Stimulated activated effector memory CD8-positive, alpha-beta T cell treated with anti-CD3 and anti-CD28 coated beads, Interleukin-12 subunit alpha, Interleukin-12 subunit beta, amount 100 ng/mL, for 72 hours (primary cell): ENCODE measurements at places on chromosomes 1 and 21.
A peak's percentile ranks its signal among the peaks of the same experiment; 100 is the strongest.

DNA sequence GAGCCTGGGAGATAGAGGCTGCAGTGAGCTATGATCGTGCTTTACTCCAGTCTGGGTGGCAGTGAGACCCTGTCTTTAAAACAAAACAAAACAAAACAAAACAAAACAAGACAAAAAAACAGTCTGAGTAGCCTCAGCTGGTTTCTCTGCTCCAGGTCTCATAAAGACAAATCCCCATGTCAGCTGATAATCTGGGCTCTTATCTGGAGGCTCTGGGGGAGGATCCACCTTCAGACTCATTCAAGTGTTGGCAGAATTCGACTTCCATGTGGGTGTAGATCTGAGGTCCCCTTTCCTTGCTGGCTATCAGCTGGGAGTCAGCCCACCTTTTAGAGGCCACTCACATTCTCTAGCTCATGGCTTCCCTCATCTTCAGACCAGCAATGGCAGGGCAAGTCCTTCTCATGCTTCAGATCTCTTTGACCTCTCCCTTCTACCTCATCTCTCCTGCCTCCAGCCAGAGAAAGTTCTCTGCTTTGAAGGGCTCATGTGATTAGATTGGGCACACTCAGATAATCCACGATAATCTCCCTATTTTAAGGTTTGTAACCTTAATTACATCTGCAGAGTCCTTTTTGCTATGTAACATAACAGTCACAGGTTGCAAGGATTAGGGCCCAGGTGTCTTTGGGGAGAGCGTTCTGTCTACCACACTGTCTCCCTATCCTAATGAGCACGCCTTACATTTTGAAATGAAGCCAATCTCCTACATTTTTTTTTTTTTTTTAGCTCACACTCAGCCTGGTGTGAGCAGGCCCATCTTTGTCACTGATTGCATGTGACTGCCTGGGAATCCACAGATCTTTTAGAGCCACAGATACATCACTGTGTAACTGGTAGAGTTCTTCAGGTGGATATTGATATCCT, 7.5 kb upstream of the PYCR2 start:
- DNase-seq = no peak

- no peak for DNase-seq
Observed at GRCh38 chr21:27320868-27321267, 354.0 kb upstream of the ADAMTS5 start.

GRCh38 chr21:38790961-38791360, 14.8 kb upstream of the ETS2 start:
- no peak for DNase-seq

- DNase-seq = no peak
Observed at GRCh38 chr1:44832056-44832705, 10.9 kb downstream of the PTCH2 start.

- no peak for DNase-seq
Observed at GRCh38 chr1:19229828-19230325, 19.8 kb upstream of the UBR4 start.

DNA sequence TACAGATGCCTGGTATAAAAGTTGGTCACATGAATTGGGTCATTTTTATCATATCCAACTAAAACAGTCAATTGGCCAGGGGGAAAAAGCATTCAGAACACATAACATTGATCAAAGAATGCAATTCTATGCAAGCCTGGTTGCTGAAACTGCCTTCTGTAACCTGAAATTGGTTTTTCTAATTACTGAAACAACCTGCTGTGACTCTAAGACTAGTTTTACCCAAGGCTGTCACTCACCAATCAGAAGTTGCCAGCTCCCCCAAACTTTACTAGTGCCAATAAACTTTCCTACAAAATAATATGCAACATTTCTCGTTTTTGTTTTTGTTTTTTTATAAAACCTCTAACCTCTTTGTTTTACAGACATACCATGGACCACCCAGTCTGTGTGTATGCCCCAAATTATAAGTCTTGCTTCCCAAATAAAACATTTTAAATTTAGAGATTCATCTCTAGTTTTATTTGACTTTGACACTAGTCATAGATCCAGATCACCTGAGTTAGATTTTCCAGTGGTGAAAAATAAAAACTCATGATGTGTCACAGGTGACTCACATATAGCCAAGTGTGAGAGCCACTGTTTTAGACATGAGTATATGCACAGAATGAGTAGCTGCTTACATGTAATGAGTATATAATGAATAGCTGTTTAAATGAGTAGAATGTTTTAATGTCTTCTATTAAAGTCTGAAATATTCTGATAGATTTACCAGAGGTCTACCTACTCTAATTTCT, 64.2 kb upstream of the CR2 start:
- no peak for DNase-seq

- DNase-seq = no peak
Observed at GRCh38 chr1:151867321-151867720, 13.8 kb upstream of the THEM5 start.

DNA sequence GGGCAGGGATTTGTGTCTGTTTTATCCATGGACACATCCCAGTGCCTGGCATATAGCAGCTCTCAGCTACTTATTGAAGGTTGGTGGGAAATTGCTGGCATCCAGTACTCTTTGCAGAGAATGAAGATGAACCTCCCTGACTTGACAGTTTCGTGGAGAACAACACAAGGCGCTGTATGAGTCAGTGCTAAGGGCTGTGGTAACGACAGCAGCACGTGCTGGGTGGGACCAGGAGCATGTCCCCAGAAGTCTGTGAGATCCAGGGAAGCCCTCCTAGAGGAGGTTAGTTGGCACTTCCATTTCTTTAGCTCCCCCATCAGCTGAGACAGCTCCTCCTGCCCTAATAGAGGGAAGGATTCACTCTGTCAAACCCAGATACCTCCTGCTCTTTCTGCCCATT, 25.9 kb upstream of the IL19 start:
- DNase-seq = no peak

- no peak for DNase-seq
Observed at GRCh38 chr1:19067182-19067911, 110.9 kb upstream of the IFFO2 start.

- no peak for DNase-seq
Observed at GRCh38 chr1:180243517-180244221, 13.6 kb downstream of the LHX4 start.

DNA sequence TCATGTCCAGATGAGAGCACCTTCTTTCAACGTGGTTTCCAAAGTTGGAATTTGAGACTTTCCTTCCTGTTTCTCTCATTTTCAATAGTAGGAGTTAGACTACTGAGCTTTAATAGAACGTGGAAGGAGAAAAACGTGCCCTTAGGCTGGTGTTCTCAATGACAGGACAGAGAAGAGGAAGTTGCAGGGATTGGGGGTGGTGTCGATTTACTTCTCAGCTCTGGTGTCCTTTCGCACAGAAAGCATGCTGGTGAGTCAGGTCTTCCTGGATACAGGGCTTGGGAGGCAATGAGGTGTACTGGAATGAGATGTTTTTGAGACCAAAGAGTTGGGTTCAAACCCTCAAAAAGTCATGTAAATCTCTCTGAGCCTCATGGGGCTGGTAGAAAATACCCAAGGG, 67.1 kb downstream of the HIVEP3 start:
- DNase-seq = no peak

DNA sequence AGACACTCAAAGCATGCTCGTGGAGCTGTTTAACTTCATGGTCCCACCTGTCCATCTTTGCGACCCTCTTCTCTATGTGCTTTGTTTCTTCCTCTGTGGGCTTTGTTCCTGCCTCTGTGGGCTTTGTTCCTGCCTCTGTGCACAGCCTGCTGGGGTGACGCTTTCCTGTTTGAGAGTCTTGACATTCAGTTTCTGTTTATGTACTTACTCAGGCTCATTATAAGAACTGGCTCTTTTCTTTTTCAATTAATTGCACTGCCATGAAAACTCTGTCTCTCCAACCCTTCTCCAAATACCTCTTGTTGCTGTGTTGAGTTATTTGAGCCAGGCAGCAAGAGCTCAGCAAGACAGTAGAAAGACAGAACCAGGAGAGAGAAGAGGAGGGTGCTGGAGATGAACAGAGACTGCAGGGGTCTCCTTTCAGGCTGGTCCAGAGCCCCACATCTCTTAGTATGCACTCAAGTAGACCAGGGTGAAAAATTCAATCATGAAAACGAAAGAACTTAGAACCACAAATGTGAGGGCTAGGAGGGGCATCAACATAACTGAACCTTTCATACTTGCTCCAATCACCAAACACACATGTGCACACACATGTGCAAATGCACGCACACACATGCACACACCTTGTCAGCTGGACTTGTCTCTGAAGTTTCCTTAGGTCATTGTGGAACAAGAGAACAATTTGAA, 88.3 kb upstream of the SGIP1 start:
- peak; percentile 17 for DNase-seq

GRCh38 chr21:41195311-41195710, 27.4 kb downstream of the BACE2 start:
- DNase-seq = no peak

DNA sequence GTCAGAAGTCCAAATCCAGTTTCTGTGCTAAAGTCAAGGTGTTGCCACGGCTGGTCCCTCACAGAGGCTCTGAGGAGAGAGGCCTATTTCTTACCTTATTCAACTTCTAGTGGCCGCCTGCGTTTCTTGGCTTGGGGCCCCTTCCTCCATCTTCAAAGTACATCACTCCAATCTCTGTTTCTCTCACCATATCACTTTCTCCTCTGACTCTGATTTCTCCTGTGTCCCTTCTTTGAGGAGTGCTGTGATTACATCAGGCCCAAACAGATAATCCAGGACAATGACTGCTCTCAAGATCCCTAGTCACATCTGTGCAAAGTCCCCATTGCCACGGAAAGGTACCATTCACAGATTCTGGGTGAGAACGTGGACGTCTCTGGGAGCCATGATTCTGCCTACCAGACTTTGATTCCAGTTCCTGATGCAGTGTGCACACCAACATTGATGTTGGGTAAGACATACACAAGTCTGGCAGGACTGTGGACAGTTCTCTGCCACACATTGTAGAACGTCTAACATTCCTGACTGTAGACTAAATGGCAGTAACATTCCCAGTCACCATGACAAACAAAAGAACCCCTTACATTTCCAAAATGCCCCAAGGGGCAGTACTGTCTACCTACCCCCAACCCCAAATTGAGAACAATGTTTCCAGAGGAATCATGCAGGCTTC, 43.0 kb upstream of the ITPKB start:
- DNase-seq = no peak

DNA sequence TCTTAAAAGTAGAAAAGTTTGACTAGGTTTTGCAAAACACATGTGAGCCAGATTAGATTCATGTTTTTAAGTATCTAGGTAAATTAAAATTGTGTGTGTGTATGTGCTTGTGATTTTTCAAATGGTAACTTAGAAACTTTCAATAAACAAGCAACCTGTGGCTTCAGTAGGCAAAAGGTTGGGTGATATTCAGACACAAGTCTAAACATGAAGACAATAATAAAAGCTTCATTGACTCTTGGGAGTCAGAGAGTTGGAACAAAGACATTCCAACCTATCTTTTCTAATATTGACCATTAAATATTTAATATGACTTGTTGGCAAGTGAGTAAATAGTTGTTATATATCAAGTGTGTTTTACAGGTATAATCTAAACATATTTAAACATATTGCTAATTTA, 1049.6 kb upstream of the ADGRL4 start:
- DNase-seq = no peak

- DNase-seq = peak; percentile 92
Observed at GRCh38 chr21:37366482-37367316, at the start of gene DYRK1A. Gene DYRK1A (plus strand): TSS chr21:37366773. CDS start chr21:37420375, 53,602 bp downstream.

GRCh38 chr1:235923466-235924021, 56.8 kb upstream of the LYST start:
- no peak for DNase-seq

- no peak for DNase-seq
Observed at GRCh38 chr1:215005078-215005477, 77.5 kb upstream of the KCNK2 start.

GRCh38 chr1:245580651-245581050, 425.9 kb downstream of the KIF26B start:
- DNase-seq = no peak

GRCh38 chr1:30824736-30825429, 67.3 kb upstream of the LAPTM5 start:
- no peak for DNase-seq

GRCh38 chr1:176884286-176884685, 280.2 kb downstream of the ASTN1 start:
- no peak for DNase-seq

DNA sequence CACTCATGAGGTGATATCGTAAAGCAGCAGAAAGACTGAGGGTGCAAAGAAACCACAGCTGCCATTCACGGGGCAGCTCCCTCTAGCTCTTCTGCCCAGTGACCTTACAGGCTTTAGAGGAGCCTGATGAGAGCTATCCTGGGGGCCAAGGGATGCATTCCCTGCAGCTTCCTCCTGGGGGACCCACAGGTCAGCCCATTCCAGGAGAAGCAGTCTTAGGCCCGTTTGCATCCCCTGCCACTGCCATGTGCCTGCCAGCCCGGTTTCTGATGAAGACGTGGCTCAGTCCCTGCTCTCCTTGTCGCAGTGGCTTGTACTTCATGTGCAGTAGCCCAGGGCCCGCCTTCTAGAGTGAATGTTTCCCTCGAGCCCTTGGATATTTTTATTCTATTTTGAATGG, 22.8 kb downstream of the ATP5PO start:
- DNase-seq = no peak

DNA sequence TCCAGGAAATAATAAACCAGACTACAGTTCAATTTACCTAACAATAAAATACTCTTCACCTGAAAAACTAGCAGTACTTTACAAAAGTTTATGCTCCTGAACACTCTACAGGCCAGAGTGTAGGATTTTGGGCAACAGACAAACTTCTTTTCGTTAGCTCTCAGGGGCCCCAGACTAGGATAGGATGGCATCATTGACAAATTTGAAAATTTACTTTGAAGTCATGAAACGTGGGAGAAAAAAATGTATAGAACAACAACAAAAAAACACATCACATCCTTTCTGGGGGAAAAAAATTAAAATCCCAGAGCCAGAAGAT, 1.2 kb downstream of the PTP4A2 start:
- DNase-seq = no peak

DNA sequence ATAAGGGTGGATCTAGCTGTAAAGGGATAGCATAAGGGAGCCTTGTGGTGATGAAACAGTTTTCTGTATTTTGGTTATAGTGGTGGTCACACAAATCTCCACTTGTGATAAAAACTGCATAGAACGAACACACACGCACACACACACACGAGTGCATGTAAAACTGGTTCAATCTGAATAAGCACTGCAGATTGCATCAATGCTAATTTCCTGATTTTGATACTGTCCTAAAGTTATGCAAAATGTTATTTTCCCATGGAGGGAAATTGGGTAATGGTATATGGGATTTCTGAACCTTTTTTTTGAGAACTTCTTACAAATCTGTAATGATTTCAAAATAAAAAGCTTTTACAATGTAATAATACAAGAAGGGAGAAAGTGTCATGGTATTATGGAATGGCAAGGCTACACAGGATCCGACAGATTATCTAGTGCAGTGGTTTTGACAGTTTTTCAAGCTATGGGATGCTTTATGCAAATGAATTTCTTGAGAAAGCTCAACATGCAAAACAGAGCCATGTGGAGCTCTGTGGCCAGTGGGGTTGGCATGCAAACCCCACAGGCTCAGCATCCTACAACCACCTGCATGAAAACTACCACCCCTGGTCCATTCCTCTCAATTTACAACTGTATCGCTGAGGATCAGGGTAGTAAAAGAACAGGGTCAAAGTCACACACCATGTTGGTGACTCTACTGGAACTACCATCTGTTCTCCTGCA, 18.8 kb downstream of the SLC41A1 start:
- DNase-seq = no peak
